ENCODE measurements at places on chromosomes 3 and 15.

DNA sequence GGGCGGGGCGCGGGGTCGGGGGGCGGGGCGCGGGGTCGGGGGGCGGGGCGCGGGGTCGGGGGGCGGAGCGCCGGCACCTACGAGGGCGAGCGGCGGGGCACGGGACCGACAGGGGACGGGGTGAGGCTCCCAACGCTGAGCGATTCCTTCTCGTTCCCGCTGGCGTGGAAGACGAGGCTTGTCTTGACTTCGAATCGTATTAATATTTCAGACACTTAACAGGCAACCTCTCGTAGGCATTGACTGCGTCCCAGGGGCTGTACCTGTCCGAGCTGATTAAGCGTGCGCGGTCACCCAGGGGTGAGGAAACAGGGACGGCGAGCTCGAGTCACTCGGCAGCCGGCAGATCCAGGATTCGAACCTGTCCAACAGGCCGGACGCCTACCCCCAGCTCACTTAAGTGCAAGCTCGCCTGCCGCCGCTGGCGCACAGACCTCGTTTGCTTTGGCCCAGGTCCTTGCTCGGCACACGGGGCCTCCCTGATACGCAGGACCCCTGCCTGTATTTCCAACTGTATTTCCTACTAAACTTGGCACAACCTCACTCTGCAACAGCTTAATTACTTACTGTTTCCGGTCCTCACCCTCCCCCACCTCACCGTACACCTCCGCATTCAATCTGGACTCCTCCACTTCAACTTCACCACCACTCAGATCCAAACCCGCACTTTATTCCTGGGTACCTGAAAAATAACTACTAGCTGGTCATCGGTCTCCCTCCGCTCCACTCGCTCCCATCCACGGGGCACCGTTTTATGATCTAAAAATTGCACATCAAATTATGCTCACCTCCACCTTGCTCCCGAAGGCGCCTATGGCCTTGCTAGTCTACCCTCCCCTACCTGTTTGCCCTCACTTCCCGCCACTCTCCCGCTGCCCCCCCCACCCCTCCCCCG, 722 bp upstream of the ZXDC start:
- DNase-seq = peak; percentile 74

GRCh38 chr3:185350841-185351240, 12.1 kb upstream of the MAP3K13 start:
- no peak for DNase-seq

DNA sequence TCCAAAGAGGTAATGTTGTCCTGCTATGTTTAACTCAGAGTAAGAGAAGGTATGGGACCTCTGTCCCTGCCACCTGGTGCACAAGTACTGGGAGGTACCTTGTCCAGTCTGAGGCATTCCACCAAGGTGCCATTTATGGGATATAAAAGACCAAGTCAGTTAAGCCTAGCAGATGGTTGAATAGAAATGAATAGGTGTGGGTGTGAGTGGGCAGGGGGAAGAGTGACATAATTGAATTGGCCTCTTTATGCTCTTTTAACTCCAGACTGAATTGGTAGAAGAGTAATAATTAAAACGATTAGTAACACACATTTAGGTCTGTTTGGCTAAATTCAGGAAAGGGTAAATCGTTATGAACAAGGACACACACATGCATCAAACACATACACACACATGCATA, 562 bp downstream of the ADGRG7 start:
- DNase-seq = no peak

GRCh38 chr3:58607816-58608215, 30.6 kb upstream of the FAM107A start:
- no peak for DNase-seq

DNA sequence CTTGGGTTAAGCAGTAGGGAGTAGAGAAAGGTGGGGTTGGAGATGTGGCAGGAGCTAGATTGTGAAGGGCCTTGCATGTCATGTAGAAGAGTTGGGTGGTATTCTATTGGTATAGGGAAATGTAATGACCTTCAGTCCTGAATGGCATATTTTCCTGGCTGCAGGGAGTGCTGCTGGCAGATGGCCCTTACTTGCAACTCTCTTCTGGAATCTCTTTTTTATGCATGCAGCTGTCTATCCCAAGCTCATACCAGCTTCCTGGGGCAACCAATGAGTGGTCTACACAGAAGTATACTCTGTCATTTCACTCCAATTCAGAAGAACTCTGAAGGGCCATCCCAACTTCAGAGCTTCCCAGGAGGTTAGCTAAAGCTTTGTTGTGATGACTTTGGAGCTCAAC, 144.7 kb upstream of the ANKRD28 start:
- DNase-seq = no peak

DNA sequence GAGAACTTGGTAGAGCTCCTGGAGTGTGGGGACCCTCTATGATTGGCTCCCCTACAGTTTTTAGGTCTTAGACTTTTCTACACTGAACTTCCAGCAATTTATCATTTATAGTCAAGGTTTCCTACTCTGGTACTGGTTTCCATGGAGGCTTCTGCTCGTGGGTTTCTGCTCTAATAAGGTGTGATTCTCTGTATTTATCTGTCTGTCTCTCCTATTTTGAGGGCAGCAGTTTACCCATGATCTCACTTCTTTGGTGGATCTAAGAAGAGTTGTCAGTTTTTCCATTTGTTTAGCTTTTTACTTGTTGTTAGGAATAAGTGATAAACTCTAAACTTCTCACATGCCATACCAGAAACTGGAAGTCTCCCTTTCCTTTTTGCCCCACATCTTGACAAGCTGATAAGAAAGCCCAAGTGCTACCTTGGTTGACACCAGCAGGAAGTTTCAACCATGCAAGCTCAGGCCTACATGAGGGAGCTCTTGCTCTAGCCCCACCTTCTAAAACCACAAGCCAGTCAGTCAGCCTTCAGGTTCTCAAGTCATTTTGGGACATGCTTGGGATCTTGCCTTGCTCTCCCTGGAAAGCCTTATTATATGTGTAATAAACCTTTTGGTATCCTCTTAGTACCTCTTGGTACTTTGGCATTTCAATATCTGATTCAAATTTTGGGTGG, 10.0 kb downstream of the TIMMDC1 start:
- no peak for DNase-seq

DNA sequence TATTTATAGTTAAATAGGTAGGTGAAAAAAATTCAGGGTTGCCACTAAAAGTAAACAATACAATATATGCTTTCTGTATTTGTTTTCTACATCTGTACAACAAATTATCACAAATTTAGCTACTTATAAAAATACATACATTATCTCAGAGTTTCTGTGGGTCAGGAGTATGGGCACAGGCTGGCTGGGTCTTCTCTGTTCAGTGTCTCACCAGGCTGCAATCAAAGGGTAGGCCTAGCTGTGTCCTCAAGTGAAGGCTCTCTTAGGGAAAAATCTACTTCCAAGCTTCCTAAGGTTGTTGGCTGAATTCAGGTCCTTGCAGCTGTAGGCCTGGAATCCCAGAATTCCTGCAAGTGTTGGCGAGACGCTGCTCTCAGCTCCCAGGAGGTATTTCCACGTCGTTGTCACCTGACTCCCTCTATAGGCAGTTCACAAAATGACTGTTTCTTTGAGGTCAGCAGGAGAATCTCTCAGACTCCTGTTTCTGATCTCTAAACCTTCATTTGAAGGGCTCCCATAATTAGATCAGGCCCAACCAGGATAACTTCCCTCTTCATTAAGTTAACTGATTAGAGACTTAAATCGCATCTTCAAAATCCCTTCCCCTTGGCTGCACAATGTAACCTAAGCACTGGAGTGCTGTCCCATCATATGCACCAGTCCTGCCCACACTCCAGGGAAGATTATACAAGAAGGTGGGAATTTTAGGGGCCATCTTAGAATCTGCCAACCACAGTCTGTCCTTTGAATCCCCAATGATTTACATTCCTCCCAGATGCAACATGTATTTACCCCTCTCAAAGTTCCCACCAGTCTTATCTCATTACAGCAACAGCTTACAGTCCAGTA, 296.6 kb downstream of the SUCLG2 start:
- DNase-seq = no peak

DNA sequence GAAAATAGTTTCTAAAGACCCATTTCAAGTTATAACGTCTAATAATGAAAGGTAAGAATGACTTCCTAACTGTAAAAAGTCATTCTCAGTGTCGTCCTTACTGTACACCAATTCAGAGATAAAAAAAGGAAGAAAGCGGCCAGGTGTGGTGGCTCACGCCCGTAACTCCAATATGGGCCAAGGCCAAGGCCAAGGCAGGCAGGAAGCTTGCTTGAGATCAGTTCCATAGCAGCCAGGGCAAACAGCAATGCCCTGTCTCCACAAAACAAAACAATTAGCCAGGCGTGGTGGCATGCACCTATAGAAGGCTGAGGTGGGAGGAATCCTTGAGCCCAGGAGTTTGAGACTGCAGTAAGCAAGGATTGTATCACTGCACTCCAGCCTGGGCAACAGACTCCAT, 31.9 kb downstream of the UBXN7 start:
- no peak for DNase-seq

GRCh38 chr15:101023501-101024072, 104.4 kb downstream of the LRRK1 start:
- peak; percentile 38 for DNase-seq

DNA sequence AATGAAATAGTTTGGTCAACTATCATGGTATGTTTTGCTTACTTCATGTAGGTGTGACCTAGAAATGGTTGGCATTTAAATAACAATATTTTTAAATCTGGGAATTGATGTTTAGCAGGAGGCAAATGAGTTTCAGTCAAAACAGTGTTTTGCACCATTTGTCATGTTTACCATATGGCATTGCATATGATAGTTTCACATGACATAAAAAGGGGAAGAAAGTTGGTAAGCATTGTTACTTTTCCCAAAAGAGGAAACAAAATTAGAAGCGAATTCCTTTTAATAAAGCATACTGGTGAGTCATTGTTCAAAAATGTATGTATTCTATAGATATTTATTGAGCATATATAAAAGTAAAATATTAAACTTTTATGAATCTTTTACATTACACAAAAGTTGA, 2.3 kb downstream of the RNF13 start:
- DNase-seq = no peak

DNA sequence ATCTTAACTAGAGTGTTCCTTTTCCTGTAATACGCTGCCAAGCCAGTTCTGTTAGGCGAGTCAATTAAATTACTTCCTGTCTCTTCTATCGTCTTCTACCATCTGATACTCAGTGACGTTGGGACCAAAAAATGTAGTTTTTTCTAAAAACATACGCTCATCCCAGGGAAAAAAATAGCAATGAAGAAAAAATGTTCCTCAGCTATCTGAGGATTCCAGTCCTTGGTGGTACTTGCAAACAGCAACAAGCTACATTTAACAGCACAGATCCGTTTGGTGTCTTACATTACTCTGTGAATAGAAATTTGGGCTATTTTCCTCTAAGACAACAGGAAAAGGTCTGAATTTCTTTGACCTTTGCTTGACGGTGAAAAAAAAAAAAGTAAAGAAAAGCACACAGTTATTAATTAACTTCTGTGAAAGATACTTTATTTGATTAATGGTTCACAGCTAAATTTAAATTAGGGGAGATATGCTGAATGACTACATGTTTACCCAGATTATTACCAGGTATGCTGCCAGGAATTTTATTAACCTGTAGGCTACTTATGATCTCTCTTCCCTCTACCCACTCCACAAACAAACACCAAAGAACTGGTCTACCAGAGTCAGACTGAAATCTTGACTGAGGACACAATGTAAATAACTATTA, 254.4 kb upstream of the ZPLD1 start:
- DNase-seq = no peak
